ENCODE measurements at places on chromosomes 16 and 17. TPM values are rescaled to one million over a fixed set of nuclear protein-coding genes. Genes with fewer than 3 reads are reported as not detected.

DNA sequence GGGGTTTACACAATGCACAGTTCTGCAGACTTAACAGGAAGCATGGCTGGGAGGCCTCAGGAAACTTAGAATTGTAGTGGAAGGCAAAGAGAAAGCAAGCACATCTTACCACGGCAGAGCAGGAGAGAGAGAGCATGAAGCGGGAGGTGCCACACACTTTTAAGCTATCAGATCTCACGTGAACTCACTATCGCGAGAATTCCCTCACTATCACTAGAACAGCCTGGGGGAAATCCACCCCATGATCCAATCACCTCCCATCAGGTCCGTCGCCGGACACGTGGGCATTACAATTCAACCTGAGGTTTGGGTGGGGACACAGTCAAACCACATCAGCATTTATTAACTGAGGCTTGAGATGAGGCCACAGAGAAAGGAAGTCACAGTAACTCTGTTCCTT, 326.7 kb downstream of the C16orf95 start:
- no peak for DNase-seq

GRCh38 chr17:68205808-68206720, 41.8 kb upstream of the AMZ2 start:
- no peak for DNase-seq

- no peak for DNase-seq
Observed at GRCh38 chr17:16459855-16460550, 32.0 kb downstream of the LRRC75A start.

- DNase-seq = no peak
Observed at GRCh38 chr17:3635474-3636153, 436 bp downstream of the SHPK start.

DNA sequence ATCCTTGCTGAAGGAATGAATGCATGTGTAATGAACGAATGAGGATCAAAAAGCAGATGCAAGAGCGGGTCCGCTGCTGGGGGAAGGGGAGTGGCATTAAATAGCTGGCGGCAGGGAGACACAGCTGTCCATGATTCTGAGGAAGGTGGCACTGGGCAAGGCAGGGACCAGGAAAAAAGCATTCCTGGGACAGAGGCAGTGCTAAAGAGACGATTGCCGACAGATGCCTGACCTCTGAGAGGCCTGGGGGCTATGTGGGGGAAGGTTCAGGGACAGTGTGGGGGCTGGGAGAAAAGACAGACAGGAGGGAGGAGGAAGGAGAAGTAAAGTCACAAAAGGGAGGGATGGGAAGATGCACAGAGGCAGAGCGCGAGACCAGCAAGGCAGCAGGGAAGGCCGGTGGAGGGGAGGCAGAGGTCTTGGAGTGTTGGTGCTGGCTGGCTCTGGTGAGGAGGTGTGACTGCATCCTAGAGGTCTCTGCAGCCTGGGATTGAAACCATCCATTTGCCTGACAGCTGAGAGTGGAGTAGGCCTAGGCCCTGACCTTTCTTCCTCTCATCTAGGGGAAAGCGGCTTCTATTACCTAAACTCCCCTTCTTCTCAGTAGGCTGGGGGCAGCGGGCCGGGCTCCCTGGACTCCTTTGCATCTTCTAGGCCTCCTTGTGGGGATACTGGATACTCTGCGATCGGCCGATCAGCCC, 109.9 kb downstream of the SDK2 start:
- DNase-seq = no peak

KRT27 gene
- not detected for polyA plus RNA-seq

CLEC18A gene
- 1.3 TPM for polyA plus RNA-seq

All from muscle of back (tissue), 13 donors.